NCI-H1436 treated with DMSO at 0.1 percent for 48 hours (cell line): ENCODE measurements at places on chromosomes 12 and 14.

DNA sequence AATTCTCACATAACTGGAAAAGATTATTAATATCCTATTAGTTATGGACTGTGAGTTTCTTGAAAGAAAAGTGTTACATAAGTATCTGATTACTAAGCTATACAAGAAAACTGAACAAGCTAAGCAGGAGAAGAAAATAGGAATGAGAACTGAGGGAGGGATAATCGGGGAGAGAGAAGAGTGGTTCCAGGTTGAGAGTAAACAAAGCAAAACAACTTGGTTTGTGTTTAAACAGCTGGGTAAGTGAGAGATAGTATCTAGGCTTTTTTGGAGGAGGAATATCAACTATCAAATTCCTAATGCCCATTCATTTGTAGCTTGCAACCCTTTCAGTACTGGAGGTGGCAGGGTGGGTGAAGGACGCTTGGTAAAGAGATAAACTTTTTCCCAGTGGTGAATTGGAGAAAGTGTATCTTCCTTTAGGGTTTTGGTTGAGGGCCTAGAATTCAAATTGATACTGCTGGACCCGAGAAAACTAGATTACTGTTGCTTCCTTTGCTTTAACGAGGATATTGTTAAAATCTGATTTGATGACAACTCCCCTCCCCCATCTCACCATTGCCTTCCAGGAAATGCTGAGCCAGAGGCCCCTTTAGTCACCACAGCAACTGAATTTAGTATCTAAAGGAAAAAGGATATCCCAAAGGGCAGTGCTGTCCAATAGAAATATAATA is 2.0 kb upstream of the SLC2A3 start:
- no peak for DNase-seq

DNA sequence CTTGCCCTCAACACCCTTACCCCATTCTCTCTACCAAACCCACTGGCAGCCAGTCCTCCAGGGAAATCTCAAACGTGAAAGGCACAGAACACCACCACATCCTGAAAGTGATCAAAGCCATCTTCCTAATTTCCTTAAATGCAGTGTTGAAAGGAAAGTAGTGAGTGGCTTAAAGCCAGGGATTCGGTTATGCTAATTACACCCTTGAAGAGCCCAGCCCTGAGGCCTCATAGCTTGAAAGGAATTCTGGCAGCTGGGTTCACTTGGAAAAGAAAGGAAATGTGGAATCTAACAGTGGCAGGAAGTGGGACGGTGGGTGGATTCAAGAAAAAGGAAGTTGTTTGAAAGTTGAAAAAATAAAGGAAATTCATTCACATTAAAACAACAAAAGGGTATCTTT is 73.0 kb upstream of the FICD start:
- DNase-seq: no peak

GRCh38 chr12:28129031-28129430 is 61.2 kb upstream of the CCDC91 start:
- no peak for DNase-seq

- DNase-seq: no peak
These were observed 32.9 kb upstream of the FBRSL1 start for GRCh38 chr12:132456944-132457495.

DNA sequence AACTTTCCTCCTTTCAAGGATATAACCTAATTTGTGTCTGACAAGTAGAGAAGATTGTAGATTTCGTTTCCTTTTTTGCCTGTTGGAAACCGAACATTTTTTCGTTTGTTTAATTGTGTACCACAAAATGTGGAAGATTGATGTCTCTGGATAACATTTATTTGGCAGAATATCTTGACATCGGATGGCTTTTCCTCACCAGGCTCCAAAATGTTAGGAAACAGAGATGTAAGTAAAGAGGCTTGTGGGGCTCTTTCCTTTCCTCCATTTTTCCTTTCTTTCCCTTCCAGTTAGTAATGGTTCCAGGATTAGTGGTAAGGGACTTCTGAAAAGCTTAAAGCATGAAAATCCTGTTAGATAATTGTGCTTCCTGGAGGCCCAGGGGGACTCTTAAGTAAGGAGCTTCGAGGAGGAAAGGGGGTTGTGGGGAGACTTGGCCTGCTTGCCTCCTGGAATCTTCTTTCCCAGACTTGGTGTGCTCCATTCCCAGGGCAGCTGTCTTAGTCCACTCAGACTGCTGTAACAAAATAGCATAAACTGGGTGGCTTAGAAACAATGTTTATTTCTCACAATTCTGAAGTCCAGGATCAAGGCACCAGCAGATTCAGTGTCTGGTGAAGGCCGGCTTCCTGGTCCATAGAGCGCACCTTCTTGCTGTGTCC is 243.1 kb upstream of the PWP1 start:
- DNase-seq: no peak

GRCh38 chr14:92382677-92383076 is 59.7 kb downstream of the SLC24A4 start:
- DNase-seq: no peak

DNA sequence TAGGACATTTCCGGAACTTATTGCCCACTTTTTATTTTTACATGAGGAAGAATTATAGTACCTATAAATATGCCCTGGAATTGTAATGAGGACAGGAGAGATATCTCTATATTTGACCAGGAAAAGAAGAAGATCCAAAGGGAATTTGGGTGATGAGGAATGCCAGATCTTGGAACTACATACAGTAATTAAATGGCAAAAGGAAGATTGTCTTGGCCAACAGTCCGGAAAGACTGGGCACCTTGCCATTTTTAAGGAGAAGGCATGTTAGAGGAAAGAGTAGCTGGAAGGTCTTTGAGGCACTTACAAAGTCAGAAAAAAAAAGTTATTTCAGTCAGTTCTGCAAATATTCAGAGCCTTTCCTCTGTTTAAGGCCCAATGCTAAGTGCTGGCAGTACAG is 616.4 kb downstream of the MED13L start:
- no peak for DNase-seq

- DNase-seq: no peak
These were observed 10.0 kb upstream of the PKP2 start for GRCh38 chr12:32906399-32907165.

DNA sequence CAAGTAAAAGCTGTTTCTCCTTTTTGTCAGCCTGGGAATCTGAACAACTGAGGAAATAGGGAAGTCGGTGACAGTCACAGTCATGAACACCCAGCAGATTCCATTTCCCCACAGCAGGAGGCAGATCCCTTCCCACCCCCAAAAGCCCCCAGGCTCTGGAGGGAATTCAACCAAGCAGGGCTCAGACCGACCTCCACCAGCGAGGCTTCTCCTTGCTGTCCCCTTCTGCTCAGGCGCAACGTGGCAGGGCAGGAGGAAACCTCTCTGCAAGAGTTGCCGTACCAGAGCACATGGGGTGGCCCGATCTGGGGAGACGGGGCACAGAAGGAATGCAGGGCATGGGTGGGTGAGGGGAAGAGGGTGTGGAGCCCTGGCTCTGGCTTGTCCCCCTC is 319 bp downstream of the GALNT6 start:
- no peak for DNase-seq

DNA sequence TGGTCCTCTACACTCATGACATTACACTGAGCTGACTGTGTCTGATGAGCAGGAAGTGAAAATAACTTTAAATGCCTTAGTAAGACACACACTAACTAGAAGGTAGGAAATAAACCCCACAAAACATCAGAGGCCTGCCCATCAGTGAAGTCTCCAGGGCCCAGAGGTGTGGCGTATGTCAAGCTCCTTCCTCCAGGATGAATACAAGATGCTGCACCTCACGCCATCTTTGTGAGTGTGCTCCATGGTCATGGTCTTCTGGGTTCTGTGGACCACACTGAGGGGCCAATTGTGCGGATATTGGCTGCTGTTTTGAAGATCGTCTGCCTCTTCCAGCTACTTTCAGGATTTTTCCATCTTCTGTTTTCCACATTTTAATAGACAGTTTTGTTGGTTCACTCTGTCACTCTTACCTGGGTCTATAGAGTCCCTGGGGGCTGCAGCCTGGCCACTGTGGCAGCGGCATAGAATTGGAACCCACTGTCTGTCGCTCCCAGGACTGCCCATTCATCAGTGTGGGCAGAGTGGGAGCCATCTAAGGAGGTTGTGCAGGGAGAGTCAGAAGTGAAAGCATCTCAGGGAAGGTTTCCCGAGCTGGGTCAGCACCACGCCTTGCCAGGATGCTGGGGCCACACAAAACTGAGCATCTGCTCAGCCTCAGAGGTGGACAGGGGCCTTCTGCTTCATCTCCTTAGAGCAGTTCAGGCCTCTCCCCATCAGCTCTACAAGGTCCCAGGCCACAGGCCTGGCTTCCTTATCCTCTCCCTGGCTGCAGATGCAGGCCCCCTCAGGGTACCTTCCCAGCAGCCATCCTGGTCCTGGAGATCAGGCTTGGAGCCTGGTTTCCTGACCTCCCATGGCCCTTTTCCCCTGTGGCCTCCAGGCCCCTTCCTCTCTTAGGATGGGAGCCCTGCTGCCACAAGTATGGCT is 57.5 kb upstream of the C14orf180 start:
- no peak for DNase-seq

- DNase-seq: no peak
These were observed 44.0 kb downstream of the RBMS2 start for GRCh38 chr12:56565510-56566101.

- no peak for DNase-seq
These were observed 592 bp upstream of the USP15 start for GRCh38 chr12:62259631-62259992.

DNA sequence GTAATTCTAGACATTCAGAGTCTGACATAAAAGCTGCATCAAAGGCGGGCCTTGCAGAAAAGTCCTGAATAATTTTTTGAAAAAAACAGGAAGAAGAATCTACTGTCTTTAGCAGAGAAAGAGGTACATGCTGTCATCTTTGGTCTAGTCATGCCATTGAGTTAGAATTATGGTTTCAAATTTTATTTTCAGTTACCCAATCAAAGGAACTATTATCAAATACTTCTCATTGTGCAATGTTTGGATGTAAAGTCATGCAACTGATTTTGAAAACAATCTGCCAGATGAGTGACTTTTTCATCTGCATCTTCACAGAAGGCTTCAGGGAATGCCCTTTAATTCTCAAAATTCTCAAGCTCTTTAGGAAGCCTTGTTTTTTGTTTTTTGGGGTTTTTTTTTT is 803.5 kb downstream of the FLRT2 start:
- no peak for DNase-seq

- no peak for DNase-seq
These were observed 28.7 kb upstream of the MDM2 start for GRCh38 chr12:68779280-68779679.

DNA sequence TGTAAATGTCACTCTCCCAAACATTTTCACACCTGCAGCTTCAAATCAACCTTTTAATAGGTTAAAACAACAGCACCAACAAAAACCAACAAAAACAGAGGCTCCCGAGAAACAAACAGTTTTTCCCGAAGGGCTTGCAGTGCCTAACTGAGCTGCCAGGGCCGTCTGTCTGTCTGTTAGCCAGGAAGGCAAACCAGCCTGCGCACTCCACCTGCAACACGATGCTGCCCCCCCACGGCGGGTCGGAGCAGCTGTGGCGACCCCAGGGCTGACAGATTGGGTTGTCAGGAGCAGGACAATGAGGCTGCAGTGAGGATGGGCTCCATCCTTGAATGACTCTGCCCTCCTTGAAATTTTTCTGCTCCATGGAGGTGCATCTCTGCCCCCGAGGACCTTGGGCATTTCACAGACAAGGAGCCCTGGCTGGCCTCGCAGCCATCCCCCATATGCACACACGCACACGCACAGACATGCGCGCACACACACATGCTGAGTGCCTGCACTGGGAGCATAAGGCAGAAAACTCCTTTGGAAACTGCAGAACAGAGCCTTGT is 2.6 kb downstream of the RTL1 start:
- no peak for DNase-seq

DNA sequence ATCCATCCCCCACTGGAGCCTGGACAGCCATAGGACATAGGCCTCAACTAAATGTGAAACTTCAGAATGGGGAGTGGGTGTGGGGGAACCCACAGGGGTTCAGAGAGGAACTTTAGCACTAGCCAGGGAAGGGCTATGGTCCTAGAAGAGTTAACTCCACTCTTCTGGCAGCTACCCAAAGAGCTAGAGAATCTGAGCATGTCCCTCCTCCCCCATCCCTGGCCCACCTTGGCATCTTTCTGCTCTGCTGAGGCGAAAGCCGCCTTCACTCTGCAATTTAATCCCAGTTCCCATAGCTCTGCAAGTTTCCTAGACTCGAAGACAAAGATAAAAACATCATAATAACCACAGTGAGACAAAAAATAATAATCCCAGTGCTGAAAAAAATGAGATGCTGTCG is 214.7 kb upstream of the RTL1 start:
- no peak for DNase-seq

DNA sequence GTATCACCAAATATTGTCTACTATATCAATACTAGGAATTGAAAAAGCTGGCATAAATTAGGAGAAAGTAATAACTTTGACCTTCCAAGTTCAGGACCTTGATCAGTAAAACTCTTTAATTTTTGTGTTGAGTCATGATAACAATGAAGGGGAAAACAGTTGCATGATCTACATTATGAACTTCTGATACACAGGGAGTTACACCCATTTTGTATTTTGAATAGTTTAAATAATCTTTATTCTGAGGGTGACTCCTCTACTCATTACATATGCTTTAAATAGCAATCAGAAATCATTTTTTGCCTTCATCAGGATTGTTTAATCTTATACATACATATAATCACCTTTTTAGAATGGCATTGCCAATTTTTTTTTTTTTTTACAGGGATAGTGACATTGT is 492.5 kb downstream of the NAV3 start:
- no peak for DNase-seq

- DNase-seq: no peak
These were observed 21.1 kb upstream of the LGALS3 start for GRCh38 chr14:55107766-55108554.

DNA sequence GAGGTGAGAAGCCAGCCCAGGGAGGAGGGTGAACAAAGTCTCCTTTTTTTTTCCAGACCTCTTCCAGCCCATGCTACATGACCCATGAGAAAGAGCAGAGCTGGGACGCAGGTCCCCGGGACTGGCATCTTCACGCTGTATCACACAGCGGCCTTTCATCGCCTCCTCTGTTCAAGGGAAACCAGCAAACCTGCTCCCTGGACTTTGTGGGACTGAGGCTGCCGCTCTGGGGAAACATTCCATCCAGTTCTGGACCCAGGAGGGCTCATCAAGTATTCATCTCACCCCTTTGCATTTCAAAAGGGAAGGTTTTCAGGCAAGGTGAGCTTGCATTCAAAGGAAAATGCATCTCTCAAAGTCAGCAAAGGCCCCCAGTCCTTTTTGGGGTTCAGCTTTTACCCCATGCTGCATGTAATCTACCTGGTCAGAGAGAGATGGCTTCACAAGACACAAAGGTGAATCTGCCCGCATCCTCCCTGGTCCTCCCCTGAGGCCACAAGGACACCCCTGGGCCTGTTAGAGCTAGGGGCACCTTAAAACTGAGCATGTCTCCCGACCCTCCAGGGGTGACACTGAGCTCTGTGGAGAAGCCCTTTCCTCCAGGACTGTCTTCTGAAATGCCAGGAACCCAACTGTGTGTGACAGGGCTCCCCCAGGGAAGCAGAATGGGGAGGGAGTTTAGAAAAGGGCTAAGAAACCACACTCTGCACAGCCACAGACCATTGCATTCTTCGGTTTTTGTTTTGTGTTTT is 21.2 kb upstream of the MEG3 start:
- DNase-seq: no peak

DNA sequence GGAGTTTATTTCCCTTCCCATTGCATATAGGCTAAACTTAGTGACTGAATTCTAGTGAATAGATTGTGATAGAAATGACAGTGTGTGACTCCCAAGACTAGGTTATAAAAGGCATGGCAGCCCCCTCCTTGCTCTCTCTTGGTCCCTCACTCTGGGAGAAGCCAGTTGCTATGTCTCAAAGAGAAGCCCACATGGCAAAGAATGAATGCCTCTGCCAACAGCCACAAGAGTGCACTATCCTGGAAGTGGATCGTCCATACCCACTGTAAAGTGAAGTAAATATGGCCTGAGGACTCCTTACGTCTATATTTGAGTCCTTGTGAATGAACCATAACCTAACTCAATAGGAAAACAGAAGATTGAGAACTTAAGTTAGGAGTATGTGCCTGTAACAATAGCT is 35.4 kb upstream of the HMGA2 start:
- DNase-seq: no peak
